ENCODE measurements at places on chromosomes 16 and 17. TPM values are rescaled to one million over a fixed set of nuclear protein-coding genes. Genes with fewer than 3 reads are reported as not detected.

CD300LF gene
- 0.21 TPM for polyA plus RNA-seq

TMEM235 gene
- polyA plus RNA-seq: not detected

PNMT gene
- polyA plus RNA-seq: not detected

DNA sequence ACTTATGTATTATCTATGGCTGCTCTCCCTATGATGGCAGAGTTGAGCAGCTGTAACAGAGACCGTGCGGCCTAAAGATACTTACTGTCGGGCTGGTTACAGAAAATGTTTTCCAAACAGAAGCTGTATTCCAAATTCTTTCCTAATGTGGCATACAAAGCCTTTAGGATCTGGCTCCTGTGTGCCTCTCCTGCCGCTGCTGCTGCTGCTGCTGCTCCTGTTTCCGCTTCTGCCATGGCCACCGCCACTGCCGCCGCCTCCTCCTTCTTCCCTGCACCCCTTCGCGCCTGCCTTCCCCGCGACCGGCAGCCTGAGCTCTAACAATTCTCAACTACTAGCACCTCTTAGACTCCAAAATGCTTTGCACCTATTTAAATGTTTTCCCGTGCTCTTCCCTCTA lies 263.9 kb upstream of the TBX2 start:
- DNase-seq: no peak

DNA sequence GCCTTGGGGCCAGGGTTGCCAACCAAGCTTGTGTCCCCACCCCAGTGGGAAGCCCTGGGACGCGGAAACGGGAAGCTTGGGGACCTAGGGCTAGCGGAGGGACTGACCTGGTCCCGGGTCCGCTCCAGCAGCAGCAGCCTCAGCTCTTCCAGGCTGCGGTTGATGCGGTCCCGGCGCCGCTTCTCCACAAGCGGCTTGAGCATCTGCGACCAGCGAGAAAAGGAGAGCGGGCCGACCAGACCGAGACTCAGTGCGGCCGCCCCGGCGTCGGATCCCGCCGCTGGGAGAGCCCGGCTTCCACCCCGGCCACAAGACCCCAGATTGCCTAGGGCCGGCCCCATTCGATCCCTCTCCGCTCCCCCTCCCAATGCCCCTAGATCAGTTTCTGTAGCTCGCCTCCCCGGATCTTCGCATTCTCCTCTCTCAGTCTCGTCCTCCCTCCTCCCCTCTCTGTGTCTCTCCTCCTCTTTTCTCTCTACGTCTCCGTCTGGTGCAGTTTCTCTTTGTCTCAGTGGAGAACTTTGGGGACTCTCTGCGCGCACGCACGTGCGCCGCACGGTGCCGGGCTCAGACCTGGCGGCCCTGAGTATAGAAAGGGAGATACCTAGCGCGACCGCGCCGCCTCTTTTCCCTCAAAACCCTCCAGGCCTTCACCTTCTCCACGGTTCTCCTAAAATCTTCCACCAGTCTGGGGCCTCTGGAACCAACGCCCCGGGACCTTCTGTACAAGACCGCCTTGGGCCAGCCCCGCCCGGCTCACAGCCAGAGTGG lies 797 bp downstream of the HES7 start:
- DNase-seq: peak; percentile 54

DNA sequence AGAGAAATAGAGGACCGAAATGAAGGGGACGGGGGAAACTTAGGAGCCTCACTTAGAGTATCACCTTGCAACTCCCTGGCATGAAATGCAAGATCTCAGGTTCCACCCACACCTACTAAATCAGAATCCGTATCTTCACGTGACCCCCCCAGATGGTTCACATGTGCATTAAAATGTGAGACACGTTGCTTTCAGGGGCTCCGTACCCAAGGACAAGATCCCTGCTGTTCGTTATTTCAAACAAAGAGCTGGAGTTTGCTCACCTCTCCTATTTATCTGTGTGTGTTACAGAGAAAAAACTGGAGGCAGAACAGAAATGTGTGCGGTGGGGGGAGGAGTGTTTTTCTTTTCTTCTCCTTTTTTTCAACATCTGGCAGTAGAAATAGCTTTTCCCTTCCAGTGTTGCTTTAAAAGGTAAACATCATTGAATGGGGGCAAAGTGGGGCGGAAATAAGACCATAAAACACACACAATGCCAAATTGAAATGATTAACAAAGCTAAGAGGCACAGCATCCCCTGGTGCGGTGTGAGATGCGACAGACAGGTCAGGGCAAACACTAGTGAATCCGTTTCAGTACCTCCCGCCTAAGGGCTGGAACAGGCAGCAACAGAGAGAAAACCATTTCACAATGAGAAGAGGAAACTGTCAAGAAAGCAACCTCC lies 145.4 kb downstream of the SOX9 start:
- DNase-seq: no peak

DNA sequence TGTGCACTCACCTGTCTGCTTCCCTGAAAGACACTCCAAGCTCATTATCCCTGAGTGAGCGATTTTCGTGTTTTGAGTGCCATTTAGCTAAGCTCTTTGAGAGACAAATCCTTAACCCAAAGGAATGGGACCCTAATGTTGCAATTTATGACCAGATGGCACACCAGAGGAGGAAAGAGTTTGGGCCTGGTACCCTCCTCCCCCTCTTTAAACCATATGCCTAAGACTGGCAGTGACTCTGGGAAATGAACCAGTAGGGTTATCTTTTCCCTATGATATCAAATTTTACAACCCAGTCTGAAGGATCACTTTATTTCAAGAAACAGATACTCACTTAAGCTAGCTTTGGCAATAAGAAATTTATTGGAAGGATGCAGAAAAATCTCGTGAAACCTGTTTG lies 550.4 kb downstream of the TOX3 start:
- DNase-seq: no peak

GRCh38 chr16:528111-529011 lies 849 bp downstream of the CAPN15 start:
- peak; percentile 29 for DNase-seq

DNA sequence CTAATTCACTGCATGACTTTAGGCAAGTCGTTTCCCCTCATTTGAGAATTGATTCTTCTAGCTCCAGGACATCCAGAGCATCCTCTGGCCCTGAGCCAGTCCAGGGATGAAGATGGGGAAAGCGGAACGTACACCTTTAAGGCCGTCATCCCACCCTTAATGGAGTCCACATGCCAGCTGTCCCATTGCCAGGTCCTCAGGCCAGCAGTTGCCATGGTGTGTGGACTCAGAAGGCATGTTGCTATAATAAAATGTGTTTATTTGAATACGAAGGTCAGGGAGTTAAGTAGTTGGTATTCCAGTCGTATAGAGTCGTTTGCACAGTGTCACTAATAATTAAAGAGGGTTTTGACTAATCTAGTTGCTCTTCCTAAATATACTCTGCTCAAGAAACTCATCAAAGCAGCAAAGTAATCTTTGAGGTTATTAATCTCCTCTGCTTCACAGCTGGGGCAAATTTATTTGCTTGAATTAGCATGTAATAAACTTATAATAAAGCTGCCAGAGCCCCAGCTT lies 30.4 kb downstream of the CCDC182 start:
- DNase-seq: no peak

DNA sequence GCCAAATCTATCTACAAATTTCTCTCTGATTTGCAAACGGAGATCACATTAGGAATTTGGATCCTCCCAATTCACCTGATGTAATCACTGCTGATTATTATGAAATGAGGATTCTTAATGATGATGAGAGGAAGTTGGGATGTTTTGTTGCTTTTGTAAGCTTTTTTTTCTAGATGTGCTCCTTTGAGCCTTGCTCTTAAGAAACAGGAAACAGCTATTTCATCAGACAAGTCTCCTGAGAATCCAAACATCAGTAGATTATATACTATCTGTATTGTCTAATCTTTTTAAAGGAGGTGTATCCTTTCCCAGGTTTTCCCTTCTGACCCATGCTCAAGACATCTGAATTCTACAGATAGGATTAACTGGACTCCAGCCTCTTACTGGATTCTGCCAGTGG lies 73.3 kb downstream of the KIF2B start:
- DNase-seq: no peak

Measured in CD4-positive, CD25-positive, alpha-beta regulatory T cell (primary cell).